ENCODE measurements at places on chromosomes 2 and 18.

GRCh38 chr2:240742602-240743095, 51.0 kb downstream of the AQP12A start:
- no peak for DNase-seq

DNA sequence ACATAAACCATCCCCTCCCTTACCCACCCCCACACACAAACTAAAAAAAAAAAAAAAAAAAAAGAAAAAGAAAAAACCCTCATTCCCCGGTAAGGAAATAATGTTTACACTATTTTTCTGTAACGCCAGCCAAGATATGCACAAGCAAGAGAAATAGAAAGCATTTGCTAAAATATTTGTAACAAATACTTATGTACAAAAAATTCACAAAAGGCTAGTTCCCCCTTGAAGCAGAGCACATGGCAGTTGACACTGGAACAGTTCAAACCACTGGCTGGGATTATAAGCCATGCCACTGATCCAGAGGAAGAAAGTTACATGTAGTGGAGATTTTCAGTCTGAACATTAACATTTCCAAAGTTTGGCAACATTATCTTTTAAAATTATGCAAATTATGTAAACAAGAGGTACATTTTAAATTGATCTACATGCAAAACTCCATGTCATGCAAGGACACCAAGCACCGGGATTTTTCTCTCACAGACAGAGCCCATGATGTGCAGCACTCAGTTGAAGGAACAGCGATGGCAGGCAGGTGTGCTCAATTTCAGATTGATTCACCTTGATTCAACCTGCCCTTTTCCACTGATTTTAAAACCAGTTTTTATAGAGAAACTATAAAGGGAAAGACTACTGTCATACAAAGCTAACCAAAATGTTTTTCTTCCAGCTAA, 21.4 kb downstream of the PNO1 start:
- DNase-seq = no peak

DNA sequence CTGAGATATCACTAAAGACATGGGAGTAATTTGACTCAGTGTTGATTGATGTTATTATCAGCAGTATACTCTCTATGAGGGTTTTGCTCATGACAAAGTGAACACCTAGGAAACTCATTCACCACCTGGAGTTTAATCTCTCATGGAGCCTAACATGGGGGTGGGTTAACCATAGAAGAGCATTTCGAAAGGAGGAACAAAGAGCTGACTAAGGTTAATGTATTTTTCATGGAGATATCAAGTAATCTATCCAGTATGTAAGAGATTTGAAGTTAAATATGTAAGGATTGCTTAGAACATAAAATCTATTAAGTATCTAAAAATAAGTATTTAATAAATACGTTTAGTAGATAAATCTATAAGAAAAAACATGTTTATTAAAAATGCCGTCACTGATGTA, 917.8 kb downstream of the EPHA4 start:
- no peak for DNase-seq

DNA sequence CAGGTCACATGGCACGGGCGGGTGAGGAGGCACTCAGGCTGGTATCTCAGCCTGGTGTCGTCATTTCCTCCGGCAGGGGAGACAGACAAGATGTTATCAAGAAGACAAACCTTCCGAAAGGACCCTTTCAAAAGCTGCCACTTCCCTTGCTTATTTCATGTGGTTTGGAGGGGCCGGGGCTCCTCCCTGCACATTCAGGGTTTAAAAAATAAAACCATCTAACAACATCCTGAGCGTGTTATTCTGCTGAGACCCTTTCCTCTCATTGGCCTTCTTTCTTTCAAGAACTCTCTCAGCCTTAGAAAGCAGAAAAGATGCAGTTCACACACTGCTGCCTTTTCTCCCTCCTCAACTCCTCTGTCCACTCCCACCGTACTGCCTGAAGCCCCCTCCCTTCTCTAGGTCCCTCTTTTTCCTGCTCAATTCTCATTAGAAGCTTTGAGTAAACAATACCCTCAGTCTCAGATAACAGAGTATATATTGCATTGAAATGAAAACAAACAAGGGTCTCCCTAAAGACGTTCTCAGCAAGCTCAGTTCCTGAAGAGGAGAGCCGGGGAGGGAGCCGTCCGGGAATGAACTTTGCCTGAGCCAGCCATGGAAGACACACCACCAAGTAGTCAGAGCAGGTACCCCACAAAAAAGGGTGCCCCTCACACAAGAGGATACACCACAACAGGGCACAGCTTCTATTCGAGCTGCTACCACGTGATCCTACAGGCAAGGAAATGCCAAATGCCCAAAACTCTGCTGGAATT, 9.7 kb downstream of the SMAD7 start:
- peak; percentile 54 for DNase-seq

DNA sequence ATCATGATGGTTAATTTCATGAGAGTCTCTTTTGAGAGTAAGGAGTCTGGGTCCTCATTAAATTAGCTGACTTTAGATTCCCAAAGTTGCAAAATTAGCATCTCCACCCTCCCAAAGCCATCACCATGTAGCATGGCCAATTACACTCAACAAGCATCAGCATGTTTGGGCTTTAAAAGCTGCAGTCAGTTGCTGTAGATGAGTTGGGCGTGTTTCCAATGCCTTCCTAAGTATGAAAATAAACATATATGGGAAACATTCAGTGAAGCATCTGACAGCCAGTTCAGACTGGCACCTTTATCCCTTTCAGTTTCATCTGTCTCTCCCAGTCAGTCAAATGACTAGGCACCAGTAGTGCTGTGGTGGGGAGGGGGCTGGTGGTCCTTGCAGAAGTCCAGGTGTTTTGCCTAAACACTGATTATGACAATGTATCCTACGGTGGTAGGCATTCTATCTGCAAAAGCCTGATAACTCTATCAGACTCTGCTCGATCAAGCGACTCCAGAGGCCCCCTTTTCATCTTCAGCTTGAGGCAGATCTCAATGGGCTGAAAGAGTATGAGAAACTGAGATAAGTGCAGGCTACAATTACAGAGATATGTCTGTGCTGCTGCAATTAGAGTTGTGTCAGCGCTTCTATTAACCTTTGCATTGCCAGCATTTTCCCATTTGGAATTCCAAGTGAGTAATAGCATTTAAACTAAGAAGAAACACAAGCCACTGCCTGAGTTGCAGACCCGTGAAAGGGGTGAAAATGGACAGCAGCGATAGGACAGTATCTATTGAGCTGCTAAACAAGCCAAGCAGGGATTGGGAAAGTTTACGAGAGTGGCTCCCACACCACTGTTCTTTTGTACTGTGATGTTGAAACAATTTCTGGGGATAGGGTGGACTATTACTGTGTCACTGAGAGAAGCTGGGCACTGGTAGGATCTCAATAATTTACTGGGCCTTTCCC, 67.3 kb upstream of the SPOPL start:
- no peak for DNase-seq

GRCh38 chr2:171706152-171706803, 19.0 kb downstream of the DYNC1I2 start:
- DNase-seq = no peak

DNA sequence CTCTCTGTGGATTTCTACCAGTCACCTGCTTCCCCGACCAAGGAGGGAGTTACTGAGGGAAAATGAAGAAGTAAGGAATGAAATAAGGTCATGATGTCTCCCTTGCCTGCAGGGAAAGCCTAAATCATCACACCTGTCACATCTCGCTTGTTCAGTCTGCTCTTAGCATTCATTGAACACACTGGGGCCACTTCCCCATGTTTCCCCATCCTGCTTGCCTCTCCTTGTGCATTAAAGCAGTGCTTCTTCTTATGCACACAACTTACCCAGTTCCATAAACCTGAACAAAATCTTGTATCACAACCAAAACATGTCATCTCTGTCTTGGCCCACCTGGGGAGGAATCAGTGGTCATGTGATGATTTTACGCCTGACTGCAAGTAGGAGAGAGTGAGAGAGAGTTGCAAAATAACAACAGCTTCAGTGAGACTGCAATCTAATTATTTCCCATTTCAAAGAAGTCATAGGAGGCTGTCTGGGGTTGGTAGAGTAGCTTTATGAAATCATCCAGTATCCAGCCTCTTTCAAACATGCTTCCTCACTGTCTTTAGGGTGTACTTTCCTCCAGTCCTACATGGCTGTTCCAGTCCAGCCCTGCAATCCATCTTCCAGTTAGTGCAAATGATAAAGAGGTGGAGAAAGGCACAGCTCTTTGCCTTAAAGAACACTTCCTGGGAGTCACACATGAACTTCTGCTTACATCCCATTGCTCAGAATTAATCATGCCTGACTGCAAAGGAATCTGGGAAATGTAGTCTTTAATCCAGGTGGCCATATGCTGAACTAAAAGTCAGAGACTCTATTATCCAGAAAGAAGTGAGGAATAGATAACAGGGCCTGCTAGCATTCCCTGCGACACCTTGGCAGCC, 220.1 kb downstream of the HAUS1 start:
- DNase-seq = no peak

GRCh38 chr2:67896476-67896875, 166.3 kb downstream of the C1D start:
- DNase-seq = no peak

GRCh38 chr2:215836881-215837280, 176.5 kb downstream of the MREG start:
- DNase-seq = no peak

- DNase-seq = no peak
Measured at GRCh38 chr2:233273120-233273519, 21.6 kb downstream of the ATG16L1 start.

DNA sequence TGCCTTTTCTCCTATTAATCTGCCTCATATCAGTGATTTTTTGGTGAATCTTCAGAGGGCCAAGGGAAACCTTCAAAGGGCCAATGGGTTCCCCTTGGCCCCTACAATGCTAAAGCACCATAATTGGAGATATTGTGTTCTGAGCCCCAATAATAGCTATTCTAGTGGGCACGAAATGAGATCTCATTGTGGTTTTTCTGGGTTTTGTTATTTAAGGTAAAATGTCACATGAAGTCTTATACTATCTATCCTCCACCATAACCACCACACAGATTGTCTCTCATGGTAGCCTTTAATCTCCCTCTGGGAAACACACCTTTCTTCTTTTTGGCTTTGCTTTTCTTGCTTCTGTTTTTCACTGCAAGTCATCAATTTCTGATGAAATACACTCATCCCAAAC, 152.8 kb downstream of the B3GNT2 start:
- no peak for DNase-seq

DNA sequence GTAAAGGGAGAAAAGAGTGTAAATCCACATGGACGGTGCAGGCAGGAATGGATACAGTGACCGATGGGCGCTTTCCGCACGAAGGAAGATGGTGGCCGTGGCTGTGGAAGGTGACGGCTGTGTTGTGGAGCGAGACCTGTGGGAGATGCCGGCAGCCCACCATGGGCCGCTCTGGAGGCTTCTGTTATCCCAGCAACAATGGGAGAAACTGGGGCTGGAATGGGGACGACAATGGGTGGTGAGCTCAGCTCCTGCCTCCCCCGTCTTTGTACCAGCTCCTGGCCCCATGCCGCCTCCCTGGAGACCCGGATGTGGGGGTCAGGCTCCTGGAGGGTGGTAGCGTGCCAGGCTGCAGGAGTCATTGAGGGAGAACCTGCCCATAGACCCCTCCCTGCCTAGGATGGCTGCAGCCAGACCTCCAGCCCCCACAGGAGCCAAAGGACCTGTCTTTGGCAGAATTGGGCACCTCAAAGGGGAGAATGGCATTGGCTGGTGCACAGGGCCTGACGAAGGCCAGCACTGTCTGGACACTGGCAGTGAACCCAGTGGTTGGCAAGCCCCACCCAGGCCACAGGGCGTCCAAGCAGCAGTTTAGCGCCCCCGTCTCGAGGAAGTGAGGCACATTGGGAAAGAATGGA, 72.6 kb downstream of the SLC66A2 start:
- no peak for DNase-seq

- no peak for DNase-seq
Measured at GRCh38 chr2:228447266-228447915, 265.9 kb upstream of the SPHKAP start.

- no peak for DNase-seq
Measured at GRCh38 chr18:79457239-79457638, 61.5 kb downstream of the NFATC1 start.

GRCh38 chr2:224909885-224910573, 132.2 kb downstream of the DOCK10 start:
- DNase-seq = no peak

- no peak for DNase-seq
Measured at GRCh38 chr2:102276549-102277201, 34.7 kb upstream of the IL1RL1 start.

- no peak for DNase-seq
Measured at GRCh38 chr2:191249156-191249813, 4.1 kb downstream of the MYO1B start.

- no peak for DNase-seq
Measured at GRCh38 chr2:110674620-110675555, 3.0 kb downstream of the BUB1 start.

GRCh38 chr2:128292599-128293425, 25.9 kb downstream of the HS6ST1 start:
- no peak for DNase-seq

DNA sequence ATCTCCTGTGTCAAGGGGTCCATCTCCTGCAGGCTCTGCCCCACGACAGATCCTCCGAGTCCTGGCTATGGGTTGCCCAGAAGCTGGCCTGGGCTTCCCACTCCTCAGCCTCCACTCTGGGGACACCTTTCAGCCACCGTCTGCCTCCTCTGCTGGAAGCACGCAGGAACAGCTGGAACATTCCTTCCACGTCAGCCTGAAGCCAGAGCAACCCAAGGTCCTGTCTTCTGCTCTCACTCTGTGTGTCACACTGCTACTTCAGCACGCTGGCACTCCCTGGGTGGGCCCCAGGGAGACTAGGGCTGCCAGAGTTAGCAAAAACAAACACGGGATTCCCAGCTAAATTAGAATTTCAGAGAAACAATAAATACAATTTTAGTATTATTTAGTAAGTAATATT, 148.8 kb downstream of the HRH4 start:
- no peak for DNase-seq

DNA sequence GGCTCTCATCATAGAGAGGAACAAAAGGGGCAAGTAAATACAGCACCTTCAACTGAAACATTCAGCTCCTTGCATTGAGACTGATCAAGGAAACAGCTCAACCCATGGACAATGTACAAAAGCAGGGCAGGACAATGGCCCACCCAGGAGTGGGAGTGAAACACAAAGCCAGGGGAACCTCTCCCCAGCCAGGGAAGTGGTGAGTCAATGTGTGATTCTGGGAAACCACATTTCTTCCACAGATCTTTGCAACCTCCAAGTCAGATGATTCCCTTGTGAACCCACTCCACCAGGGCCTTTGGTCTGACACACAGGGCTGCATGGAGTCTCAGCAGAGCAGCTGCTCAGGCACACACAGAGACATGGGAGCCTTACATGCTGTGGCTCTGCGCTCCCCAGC, 294.5 kb downstream of the NR4A2 start:
- no peak for DNase-seq

DNA sequence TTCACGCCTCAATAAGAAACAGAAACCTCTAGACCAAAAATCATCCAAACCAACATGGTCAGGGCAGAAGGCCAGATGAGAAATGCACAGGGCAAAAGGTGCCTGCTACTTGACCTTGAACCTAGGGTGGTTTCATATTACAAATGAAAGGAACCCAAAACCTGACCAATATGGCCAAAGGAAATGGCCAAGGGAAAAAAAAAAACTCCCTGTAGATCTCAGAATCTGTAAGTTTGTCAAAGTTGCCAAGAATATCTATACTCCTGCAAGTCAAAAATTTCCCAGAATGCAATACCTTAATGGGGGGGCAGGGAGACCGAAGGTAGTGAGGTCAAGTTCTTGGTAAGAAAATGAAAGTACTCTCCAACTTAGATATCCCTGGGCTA, 47.2 kb downstream of the HIBCH start:
- DNase-seq = no peak

GRCh38 chr2:67656875-67657274, 259.7 kb downstream of the ETAA1 start:
- DNase-seq = no peak
